ENCODE measurements at places on chromosomes 1 and 21.

DNA sequence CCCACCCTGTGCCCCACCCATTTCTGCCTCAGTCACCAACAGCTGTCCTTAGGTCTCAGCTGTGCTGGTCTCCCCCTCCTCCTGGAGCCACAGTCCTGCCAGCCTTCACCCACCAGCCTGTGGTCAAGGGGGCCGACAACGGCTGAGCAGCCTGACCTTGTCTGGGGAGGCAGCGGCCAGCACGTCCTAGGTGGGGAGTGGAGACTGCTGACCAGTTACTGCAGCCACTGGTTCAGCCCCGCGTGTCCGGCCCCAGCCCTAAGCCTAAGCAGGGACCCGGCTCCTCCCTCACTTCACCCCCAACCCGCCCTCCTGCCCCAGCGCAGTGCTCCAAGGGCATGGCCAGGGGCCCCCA, 79.2 kb downstream of the MORN1 start:
- no peak for DNase-seq

DNA sequence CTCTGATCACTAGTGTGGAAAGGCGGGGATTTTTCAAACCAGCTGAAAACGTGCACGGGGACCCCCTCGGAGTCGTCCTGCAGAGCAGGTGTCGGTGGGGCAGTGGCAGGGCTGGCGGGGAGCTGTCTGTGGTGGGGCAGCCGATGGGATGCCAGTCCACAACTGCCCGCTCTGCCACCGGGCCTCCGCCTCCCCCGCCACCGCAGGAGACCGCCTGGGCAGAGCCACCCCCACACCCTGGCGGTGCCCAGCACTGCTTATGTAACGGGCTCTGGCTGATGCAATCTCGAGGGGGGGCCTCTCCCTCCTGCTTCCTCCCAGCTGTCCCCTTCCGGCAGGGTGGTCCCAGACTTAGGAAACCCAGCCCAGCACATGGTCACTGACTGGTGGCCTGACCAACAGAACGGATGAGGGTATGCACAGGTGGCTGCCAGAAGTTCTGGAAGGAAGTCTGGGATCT, 9.3 kb downstream of the CHD5 start:
- DNase-seq, result no peak

DNA sequence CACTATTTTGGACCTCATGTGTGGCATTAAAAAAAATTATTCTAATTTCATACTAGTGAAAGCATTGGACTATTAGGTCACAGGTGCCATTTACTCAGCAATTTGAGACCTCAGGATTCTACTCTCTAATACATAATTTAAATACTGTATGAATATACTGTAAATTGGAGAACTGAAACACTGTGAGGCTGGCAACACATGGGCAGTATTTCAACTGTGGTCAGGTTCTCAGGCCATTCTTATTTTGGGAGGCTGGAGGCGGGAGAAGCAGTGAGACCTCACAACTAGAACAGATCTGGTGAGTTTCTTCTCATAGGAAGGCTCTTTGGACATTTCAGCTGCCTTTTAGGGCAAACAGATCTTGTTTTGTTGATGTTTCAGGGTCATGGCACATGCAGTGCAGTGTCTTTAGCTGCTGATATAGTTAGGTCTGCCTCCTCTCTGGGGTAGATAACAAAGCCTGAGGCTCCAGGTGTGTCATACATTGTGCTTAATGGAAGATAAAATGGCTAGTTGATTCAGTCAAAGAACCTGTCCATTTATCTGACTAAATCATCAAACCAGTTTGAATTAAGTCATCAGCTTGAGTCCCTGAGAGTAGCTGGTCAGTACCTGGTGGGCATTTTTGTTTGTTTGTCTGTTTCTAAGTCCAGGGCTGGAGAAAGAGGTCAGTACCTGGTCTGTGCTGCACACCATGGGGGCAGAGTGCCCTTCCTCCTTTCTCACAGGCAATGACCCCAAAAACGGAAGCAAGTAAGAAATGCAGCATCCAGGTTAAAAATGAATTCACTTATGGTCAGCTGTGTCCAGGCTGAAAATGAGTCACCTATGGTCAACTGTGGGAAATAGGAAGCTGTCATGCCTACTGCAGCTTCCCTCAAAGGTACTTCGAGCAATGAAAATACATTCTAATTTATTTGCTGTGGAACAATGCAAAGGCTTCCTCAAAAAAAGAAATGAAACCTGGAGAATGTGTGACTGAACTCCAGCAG, 216.2 kb downstream of the SDCCAG8 start:
- DNase-seq, result no peak

GRCh38 chr1:62196086-62196690, 1.5 kb downstream of the L1TD1 start:
- DNase-seq, result no peak

GRCh38 chr1:201022820-201023516, 546 bp downstream of the KIF21B start:
- DNase-seq, result no peak

DNA sequence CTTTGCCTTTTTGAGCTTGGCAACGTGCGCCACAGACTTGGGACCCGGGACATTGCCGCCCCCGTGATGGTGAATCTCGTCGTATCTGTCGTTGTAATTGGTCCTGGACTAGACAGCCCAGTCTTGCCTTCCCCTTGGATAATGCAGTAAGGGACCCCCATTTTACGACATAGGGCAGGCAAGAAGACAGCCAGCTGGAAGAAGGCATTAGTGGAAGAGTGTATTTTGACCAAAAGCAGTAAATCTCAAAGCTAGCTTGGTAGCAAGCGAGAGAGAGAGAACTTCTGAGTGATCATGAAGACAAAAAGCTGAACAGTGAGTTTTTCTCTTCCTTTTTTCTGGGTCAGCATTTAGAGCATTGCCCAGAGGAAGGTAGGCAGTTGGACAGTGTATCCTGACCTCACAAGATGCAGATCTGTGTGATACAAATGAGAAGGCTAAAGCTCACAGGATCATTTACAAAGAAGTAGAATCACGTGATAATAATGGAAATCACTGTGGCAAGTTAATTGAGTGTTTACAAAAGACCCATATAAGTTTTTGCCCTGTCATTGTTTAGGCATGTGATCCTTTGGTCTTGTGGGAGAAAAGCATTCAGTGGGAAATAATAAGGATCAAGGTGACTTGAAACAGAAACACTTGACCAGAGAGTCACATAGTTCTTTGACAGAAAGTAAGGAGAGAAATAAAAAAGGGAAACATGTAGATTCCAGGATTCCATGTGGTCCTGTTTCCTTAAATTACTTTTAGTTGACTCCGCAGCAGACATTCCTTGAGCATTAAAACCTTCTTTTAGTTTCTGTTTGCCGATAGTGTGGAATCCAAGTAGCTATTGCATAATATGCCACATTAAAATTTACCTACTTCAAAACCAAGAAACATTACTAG, 66.3 kb downstream of the CNST start:
- DNase-seq, result no peak

- no peak for DNase-seq
These were observed 4.4 kb downstream of the NTPCR start for GRCh38 chr1:232954594-232955365.

- DNase-seq, result no peak
These were observed 61.5 kb downstream of the PACC1 start for GRCh38 chr1:212353181-212353580.

GRCh38 chr1:175887981-175888428, 144.6 kb upstream of the TNR start:
- DNase-seq, result peak; percentile 90

Measured in spinal cord (tissue), 10 donors.